CD4-positive, alpha-beta T cell treated with Interleukin-1 beta for 1 hour (primary cell): ENCODE measurements at places on chromosomes 1 and 21.

GRCh38 chr1:187433598-187433997 is 604.8 kb downstream of the PLA2G4A start:
- no peak for DNase-seq

DNA sequence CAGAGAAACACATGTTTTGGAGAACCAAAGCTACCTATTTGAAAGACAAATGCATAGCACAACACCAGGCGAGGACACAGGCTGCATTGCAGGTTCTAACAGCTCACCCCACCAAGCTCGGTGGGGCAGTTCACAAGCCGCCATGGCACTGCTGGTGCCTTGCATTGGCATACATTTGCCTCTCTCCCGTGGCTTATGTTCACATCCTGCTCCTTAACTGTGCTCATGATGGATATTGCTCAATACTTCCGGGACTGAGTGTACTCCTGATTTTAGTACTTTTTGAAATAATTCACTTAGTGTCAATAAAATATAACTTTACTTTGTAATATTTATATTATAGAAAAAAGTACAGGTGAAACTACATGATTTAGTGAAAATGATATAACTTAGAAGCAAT is 1187.4 kb upstream of the NCAM2 start:
- no peak for DNase-seq

DNA sequence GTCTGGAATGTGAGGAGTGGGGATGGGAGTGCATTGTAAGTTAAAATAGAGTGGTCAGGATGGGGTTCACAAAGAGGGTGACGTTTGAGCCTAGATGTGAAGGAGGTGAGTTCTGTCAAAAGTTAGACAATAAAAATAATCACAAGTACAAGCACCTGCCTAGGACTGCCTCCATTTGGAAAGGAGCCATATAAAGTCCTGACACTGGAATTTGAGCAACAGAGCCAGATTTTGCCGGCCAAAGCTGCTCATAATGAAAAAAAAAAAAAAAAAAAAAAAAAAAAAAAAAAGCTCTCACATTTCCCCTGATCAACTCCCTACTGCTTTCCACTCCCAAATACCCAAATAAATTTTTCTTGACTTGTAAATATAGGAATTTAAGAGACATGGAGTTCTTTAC is 4.1 kb downstream of the PALMD start:
- DNase-seq: no peak

DNA sequence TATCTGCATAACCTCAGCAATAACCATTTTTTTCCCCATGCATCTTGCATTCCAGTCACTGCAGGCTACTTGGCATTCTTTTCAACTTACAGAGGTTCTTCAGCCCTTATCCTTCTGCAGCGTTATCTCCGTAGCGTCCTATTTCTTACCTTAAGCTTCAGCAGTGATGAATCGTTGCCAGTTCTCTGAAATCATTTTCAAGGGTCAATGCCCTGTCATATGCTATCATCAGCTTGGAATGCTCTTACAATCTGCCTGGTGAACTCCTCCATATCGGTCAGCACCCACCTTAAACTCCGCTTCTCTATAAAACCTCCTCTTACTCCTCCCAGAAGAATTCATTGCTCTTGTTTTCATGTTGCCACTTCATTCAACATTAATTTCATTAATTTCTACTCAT is 105.1 kb upstream of the DPH5 start:
- no peak for DNase-seq

DNA sequence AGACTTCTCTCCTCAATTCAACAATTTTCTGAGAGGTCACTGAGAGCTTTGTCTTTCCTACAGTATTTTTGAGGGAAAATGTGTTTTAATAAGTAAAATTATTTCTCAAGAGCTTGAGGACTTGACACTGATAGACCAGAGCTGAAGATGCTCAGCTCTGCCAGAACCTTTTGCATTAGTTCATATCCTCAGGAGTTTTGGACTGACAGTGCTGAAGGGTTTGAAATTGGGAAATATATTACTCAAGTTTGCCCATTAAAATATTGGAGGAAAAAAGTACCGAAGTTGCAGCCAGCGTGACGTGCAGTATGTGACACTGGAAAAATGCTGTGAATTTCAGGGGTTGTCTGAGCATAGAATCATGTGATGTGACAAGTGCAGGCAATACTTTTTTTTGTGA is 346.6 kb upstream of the DPYD start:
- DNase-seq: no peak

- peak; percentile 57 for DNase-seq
These were observed 31.7 kb upstream of the CACYBP start for GRCh38 chr1:174967845-174968705.

- DNase-seq: no peak
These were observed 23.9 kb upstream of the KCNE1 start for GRCh38 chr21:34535886-34536285.

GRCh38 chr1:183609759-183610452 is 19.6 kb upstream of the NCF2 start:
- DNase-seq: no peak

DNA sequence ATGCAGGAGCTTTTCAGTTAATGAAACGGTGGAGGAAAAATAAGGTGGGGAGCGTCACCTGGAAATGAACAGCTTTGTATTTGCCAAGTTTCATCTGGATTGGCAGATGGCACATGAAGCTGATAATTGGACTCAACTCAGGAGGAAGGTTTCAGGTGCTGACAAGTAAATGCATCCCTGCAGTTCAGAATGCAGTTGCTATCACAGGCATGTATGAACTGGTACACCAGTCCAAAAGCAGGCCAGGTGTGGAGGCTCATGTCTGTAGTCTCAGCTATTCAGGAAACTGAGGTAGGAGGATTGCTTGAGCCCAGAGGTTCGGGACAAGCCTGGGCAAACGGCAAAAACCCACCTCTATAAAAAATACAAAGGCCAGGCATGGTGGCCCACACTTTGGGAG is 15.5 kb downstream of the DEGS1 start:
- DNase-seq: no peak

GRCh38 chr1:107263291-107263915 is 122.6 kb downstream of the NTNG1 start:
- DNase-seq: no peak

- DNase-seq: no peak
These were observed 346.7 kb downstream of the USP25 start for GRCh38 chr21:16076465-16076864.

DNA sequence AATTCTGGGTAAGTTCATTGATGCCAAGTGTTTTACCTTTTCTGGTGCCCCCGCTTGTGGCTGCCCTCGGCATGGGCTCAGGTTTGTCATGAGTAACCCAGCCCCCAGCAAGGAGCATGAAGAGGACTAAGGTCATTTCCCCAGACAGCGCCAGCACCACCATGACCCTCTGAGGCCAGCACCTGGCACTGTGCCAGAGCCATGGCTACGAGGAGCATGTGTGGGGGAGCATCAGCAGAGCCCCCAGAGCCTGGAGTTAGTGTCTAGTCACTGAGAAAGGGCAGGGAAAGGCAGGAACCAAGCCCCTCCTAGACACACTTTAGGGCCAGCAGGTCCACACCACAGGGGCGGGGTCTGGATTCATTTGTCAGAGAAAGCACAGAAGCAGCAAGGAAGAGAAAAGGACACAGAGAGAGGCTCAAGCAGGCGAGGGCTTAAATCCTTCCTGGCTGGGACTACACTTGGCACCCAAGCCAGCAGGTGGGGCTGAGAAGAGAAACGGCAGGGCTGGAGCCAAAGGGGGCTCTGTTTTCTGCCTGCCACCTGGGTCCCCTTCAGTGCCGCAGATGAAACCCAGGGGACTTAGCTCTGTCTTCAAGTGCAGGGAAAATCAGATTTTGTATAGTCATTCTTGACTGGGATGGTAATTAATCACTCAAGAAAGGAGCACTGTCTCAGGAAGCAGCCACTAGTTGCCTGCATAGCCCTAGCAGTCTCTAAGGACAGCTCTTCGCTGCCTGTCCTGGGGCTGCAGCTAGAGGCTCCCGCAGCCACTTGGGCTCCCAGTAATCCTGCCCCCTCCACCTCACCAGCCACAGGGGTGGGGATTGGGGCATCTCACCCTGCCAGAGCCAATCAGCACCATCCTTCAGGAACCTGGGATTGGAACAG is 79.6 kb upstream of the ZC3H12A start:
- DNase-seq: no peak

DNA sequence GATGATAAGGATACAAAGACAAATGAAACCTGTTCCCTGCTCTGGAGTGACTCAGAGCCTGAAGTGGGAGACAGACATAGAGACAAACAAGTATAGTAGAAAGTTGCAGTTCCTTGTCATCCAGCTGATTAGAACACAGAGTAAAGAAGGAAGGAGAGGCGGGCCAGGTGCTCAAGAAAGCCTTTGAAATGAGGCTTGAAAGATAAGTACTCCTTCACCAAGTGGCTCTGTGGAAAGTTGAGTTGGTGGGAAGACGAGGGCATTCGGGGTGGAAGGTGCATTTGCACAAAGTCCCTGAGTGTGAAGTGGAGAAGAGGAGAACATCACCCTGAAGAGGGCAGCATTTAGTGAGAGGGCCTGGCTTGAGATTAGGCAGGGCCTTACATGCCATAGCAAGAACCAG is 17.0 kb downstream of the MARK1 start:
- DNase-seq: no peak

DNA sequence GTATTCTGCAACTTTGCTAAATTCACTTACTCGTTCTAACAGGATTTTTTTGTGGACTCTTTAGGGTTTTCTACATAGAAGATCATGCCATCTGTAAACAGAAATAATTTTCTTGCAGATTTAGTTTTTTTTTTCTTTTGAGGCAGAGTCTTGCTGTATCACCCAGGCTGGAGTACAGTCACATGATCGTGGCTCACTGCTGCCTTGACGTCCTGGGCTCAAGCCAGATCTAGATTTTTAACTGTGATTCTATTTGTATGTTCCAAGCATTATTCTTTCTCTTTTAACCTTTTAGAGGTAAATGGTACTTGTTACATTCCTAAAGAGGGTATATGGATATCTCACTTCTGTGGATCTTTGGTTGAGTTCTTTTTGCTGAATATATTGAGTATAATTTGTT is 18.6 kb downstream of the FABP3 start:
- DNase-seq: no peak

GRCh38 chr1:93728480-93729131 is 47.0 kb upstream of the BCAR3 start:
- DNase-seq: no peak

GRCh38 chr21:36306872-36307534 is 13.0 kb upstream of the MORC3 start:
- DNase-seq: no peak

GRCh38 chr1:207702317-207702716 is 49.5 kb upstream of the CD46 start:
- DNase-seq: no peak
